Airway epithelial cell (primary cell): ENCODE measurements at places on chromosomes 5 and 9. TPM values are rescaled to one million over a fixed set of nuclear protein-coding genes. Genes with fewer than 3 reads are reported as not detected.

TAF9 gene
- total RNA-seq: 43.5 and 56.6 TPM in 2 replicates

PCDHGC3 gene
- total RNA-seq: 21.0 and 27.2 TPM in 2 replicates

NEURL1B gene
- 4.6 and 8.3 TPM in 2 replicates for total RNA-seq

PCDHGA5 gene
- 0.05 and 0.07 TPM in 2 replicates for total RNA-seq

STC2 gene
- total RNA-seq: 27.8 and 51.6 TPM in 2 replicates

PLAC8L1 gene
- total RNA-seq: not detected in 2 replicates

ERAP2 gene
- total RNA-seq: 7.9 and 11.3 TPM in 2 replicates

IFNB1 gene
- not detected in 2 replicates for total RNA-seq

ADGRV1 gene
- 0.49 and 0.60 TPM in 2 replicates for total RNA-seq

F2RL1 gene
- 23.4 and 33.0 TPM in 2 replicates for total RNA-seq

BRIX1 gene
- total RNA-seq: 35.1 and 45.6 TPM in 2 replicates

ZNF879 gene
- 1.3 and 2.4 TPM in 2 replicates for total RNA-seq

GHR gene
- total RNA-seq: 0.42 TPM in 2 replicates

GPR151 gene
- total RNA-seq: not detected in 2 replicates

TIGD6 gene
- 2.1 and 2.8 TPM in 2 replicates for total RNA-seq

CYLC2 gene
- total RNA-seq: not detected in 2 replicates
